ENCODE measurements at places on chromosomes 2 and 18.

DNA sequence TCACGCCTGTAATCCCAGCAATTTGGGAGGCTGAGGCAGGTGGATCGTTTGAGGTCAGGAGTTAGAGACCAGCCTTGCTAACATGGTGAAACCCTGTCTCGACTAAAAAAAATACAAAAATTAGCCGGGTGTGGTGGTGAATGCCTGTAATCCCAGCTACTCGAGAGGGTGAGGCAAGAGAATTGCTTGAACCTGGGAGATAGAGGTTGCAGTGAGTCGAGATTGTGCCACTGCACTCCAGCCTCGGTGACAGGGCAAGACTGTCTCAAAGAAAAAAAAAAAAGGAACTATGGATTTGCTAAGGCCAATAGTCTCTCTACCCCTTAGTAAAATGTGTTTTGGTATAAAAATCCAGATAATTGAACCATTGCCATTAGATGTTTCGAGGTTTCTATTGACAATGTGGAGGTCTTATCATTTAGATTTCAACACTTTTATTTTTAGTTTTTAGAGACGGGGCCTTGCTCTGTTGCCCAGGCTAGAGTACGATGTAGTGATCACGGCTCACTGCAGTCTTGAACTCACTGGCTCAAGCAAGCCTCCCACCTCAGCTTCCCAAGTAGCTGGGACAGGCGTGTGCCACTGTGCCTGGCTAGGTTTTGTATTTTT lies 1.1 kb upstream of the TXNDC2 start:
- no peak for DNase-seq

- DNase-seq = no peak
Observed at GRCh38 chr2:214807653-214808052, 1.8 kb downstream of the BARD1 start.

DNA sequence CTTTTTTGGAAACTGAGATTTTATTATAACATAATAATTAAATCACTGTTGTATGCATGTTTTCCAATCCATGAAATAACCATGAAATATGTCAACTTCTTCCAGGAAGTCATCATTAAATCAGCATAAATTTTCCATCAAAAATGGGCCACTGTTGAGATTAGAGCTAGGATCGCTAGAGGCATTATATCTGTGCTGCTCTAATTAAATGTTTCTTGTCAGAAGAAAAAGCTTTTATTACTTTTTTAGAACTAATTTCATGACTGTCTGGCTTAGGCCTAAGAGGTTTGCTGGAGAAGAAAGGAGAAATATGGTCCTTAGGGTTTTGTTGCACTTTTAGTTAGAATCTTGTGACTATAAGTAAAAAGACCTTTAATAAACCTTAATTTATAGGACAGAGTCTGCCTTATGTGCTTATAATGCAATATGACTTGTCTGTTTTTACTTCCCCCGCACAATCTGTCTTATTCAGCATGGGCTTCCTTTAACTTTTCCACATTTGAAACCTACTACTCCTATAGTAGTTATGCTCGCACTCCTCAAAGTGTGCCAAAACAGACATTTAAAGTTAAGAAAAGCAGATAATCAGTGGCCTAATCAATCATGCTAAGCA lies 363.4 kb upstream of the GCFC2 start:
- no peak for DNase-seq

DNA sequence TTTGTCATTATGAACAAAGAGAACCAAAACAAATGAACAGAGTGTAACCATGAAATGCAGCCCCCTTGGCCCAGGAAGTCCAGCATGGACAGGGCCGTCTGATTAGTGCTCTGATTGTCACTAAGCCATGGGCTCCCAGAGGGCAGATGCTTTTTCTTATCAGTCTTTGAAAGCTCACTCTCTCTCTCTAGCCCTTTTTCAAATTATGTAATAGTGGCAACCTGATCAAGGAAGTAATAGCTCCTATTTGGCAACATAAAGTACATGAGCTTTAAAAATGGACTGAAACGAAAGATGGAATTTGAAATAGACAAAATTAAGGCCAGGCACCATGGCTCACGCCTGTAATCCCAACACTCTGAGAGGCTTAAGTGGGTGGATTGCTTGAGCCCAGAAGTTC lies 32.4 kb upstream of the EPG5 start:
- no peak for DNase-seq

DNA sequence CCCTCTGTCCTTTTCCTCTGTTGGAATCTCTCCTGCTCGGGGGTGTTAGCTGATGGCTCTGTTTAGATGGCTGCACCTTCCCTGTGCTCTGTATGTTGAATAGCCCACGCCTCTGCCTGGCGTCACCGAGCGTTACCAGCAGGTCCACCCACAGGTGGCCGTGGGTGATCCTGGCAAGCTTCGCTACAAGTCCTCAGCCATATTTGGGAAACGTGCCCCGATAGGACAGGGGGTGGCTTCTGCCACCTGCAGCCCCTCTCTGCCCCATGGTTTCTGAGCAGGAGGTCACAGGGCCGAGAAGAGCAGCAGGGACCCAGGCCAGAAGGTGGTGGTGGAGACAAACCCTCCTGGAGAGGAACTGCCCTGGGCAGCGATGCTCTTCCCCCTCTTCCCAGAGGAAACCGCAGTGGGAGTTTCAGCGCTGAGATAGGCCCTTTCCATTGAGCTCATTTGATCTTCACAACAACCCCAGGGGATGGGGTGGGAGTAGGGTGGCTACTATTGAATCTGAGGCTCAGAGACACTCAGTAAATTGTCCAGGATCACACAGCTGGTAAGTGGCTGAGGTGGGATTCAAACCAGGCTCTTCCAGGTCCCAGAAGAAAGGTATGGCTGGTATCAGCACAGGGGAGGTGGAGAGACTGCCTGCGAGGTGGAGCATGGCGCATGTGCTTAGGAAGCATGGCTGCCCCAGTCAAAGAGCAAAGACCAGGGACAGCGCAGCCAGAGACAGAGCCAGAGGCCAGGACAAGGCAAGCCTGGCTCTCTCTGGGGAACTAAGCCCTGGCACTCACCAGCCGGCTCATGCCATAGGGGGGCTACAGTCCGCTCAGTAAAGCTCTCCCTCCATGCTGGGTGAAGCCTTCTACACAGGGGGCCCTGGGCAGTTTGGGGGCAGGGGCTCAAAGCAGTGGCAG lies 15.0 kb downstream of the NGEF start:
- DNase-seq = no peak

- DNase-seq = no peak
Observed at GRCh38 chr18:10235661-10235952, 218.8 kb upstream of the APCDD1 start.

GRCh38 chr2:232919141-232919540 lies 49.1 kb downstream of the SNORC start:
- no peak for DNase-seq

DNA sequence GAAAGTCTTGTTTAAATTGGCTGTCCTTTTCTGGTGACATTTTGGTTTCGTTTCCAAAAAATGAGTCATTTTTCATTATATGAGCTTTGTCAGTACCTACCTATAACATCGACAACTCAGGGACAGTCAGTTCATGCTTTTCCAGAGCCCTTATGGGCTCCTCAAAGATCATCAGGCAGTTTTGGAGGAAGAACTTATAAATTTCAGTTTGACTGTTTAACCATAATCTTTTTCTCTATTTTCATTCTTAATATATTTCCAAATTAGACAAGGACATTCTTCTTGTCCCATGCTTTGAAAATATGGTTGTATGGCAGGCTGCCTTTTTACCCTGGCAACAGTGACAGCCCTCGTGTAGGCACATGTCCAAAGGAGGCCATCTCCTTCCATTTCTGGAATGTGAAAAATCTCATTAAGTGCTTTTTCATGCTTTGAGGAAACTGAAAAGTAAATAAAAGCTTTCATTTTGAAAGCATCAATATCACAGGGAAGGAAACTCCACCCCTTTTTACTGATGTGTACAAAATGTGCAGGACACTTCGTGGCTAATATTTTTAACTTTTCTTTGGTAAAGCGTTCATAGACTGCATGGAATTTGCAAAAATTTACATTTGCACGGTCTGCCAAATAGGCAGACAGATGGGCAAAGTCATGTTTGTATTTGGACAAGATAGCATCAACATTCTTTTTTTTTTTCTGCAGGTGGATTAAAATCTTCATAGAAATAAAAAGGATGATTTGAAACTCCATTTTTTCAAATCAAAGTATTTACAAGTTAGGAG lies 7.2 kb upstream of the PROC start:
- DNase-seq = peak; percentile 58

DNA sequence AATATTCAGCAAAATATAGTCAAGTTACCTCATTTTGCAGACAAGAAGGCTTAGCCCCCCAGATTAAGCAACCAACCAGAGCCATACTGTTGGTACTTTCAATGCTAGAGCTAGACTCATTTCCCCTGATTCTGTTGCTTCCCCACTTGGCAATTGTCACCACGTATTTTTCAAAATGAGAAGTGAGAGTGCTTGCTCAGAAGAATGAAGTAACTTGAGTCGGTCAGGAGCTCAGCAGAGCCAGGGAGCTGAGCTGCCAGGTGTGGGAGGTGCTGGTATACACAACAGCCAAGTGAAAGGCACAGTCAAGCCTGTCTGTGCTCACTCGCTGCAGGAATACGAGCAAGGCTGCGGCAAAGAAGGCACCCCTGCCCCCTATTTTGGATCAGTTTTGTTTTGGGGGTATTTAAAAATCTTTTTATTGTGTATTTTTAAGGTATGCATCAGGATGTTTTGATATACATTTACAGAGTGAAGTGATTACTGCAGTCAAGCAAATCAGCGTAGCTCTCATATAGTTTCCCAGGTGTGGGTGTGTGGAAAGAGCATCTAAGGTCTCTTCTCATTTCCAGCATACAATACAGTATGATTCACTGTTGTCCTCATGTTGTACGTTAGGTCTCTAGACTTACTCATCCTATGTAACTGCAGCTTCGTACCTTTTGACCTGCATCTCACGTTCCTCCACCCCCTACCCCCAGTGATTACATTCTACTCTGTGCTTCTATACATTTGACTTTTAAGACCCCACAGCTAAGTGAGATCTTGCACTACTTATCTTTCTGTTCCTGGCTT lies 62.4 kb downstream of the MRPS9 start:
- peak; percentile 86 for DNase-seq

- peak; percentile 46 for DNase-seq
Observed at GRCh38 chr2:88059979-88060906, 4.7 kb upstream of the KRCC1 start.

DNA sequence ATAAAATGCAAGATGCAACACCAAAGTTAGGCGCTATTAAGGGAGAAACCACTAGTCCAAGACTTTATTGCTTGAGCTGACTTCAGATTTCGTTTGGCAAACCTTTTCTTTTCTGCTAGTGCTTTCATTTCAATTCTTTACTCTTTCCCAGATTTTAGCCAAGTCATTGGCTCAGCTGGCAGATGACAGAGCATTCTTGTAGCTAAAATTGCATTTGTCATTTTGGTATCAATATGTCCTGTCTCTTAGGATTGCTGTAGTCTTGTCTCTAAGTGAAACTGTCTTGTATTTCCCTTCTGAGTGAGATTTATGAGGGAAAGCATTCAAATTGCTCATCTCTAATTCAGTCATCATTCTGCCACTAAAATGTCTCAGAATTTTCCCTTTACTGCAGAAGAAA lies 335.1 kb downstream of the METTL4 start:
- DNase-seq = no peak

DNA sequence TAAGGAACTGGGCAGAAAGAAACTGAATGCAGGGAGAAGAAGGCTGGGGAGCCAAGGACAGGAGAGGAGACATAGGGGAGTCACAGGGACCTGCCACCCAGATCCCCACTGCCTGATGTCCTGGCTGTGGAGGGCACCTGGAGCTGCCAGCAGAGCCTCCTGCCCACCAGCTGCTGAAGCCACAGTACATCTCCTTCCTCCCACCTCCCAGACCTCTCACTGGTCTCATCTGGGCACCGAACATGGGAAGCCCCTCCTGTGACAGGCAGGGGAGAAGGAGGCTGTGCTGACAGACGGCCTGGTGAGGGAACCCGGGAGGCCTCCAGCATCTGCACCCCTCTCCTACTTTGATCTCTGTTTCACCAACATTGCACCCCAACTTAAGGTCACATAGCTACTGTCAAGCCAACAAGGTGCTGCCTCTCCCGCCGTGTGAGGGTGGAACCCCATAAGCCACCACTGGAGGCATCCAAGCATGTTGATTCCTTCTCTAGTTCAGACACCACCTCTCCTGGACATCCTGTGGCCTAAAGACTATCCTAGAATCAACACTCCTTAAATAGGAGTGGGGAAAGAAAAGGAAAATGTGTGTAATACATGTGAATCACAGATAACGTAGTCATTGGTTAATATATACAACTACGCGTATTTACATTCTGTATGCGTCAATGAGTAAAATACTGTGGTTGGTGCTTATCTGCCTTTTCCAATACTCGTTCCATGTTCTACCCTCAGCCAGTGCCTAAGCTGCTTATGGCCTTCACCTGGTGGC lies 3.5 kb upstream of the RNPEPL1 start:
- no peak for DNase-seq

DNA sequence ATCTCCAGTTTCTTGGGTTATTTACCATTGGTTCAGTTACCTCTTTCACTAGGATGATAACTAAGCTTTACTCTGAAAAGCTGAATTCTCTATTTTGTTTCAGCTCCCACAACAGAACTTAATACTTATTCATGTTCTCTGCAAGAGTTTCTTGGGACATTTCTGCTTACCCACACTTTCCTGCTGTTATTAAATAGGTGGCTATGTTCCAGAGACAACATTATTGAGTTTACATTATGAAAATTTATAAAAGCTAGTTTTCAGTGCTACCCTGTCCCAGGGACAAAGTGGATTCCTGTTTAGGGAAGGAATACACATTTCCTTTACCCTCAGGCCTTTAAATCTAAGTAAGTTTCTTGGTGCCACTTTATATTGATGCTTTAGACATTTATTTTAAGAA lies 7.0 kb upstream of the GPD2 start:
- no peak for DNase-seq

- DNase-seq = no peak
Observed at GRCh38 chr2:64745562-64745961, 91.8 kb upstream of the SERTAD2 start.

- peak; percentile 50 for DNase-seq
Observed at GRCh38 chr18:63578357-63578958, 8.7 kb upstream of the SERPINB13 start.

DNA sequence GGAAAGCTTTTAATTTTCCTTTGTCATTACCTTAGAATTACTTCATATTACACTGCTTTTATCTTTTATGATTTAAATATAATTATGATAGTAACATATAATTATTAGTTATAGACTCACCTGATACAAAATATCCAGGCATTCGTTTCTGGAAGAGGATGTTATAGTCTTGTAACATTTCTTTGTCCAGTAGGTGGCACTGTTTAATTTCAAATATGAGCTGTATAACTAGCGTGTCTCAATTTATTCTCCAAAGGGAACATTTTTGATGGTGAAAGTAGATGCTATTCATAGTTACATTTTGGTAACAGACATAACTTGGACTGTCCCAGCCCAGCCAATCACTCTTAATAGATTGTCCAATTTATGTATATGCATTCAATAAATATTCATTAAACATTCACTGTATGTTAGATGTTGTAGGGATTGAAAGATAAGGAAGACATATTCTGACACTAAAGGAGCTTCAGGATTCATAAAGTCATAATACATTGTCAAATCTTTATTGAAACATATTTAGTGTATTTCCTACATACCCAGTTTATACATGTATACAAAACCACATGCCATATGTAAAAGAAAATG lies 19.2 kb downstream of the DAW1 start:
- DNase-seq = peak; percentile 58

- DNase-seq = no peak
Observed at GRCh38 chr18:24267878-24268277, 129.0 kb downstream of the CABYR start.

GRCh38 chr18:3984163-3984757 lies 470.8 kb downstream of the DLGAP1 start:
- no peak for DNase-seq

Measured in RPMI8226 (cell line).